Stimulated activated CD4-positive, alpha-beta T cell treated with anti-CD3 and anti-CD28 coated beads, Interleukin-1b, Interleukin-23, amount 100 ng/mL, for 1 hour (primary cell): ENCODE measurements at places on chromosomes 7 and 10.

DNA sequence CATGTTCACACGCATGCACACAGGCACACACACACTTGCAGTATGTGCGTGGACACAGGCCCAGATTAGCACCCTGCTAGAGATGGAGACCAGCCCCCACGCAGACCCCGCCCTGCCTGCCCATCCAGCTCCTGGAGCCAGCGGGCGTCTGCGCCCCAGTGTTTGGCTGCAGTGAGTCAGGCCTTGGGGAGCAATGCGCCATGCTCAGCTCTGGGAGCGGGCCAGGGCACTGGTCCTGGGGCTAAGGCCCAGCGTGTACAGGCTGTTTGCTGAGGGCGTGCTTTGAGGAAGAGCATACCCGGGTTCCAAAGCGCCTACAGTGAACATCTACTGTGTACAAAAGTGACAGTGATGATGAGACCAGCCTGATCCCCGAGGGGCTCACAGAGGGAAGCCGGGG is 16.0 kb upstream of the ELFN1 start:
- DNase-seq = no peak

- DNase-seq = no peak
These were observed 797.2 kb downstream of the TNS3 start for GRCh38 chr7:46784732-46785131.

DNA sequence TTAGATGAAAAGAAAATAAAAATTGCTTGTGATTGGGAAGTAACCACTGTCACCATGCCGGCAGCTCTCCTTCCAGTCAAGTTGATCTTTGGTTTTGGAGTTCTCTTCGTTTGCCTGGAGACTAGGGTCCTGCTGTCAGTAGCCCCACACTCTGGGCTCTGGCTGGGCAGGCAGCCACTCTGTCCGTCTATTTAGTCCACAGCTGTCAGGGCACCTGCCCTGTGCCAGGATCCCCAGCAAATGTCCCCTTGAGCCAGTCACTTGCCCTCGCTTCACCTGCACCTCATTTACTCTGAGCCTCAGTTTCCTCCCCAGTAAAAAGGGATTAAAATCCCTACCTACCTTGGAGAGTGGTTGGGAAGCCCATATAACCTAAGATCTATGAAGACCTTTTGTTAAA is 55.5 kb downstream of the PAX2 start:
- no peak for DNase-seq

- DNase-seq = no peak
These were observed 7.0 kb downstream of the TNKS2 start for GRCh38 chr10:91805110-91805838.

DNA sequence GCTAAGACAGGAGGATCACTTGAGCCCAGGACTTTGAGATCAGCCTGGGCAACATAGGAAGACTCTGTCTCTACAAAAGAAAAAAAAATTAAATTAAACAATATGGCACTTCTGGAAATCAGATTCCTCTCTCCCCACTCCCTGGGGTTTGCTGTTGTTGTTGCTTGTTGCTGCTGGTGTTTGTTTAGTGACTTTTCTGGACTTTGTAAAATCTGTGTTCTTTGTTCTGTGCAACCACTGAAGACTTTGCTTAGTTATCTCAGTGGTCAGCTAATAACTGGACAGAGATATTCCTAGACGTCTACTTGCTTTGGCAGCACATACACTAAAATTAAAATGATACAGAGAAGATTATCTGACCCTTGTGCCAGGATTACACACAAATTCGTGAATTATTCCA is 10.3 kb upstream of the WIPI2 start:
- DNase-seq = no peak

- no peak for DNase-seq
These were observed 13.4 kb downstream of the SCIN start for GRCh38 chr7:12583922-12584321.

GRCh38 chr7:15084368-15084767 is 181.8 kb upstream of the DGKB start:
- no peak for DNase-seq

DNA sequence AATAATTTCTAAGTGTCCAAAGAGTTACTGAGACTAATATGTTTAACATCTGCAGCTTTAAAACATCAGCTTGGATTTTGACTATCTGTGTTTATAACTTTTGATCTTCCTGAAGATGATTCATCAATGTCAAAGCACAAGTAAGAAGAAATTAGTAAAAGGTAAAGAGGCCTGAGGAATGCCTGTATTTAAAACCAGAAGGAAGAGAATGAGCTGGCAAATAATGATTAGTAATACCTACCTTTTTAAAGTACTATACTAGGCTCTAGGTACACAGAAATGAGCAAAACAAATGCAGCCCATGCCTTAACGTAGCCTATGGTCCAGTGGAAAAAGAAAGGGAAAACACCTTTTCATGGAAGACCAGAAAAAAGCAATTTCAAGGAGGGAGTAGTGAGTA is 158.0 kb downstream of the KCND2 start:
- no peak for DNase-seq

DNA sequence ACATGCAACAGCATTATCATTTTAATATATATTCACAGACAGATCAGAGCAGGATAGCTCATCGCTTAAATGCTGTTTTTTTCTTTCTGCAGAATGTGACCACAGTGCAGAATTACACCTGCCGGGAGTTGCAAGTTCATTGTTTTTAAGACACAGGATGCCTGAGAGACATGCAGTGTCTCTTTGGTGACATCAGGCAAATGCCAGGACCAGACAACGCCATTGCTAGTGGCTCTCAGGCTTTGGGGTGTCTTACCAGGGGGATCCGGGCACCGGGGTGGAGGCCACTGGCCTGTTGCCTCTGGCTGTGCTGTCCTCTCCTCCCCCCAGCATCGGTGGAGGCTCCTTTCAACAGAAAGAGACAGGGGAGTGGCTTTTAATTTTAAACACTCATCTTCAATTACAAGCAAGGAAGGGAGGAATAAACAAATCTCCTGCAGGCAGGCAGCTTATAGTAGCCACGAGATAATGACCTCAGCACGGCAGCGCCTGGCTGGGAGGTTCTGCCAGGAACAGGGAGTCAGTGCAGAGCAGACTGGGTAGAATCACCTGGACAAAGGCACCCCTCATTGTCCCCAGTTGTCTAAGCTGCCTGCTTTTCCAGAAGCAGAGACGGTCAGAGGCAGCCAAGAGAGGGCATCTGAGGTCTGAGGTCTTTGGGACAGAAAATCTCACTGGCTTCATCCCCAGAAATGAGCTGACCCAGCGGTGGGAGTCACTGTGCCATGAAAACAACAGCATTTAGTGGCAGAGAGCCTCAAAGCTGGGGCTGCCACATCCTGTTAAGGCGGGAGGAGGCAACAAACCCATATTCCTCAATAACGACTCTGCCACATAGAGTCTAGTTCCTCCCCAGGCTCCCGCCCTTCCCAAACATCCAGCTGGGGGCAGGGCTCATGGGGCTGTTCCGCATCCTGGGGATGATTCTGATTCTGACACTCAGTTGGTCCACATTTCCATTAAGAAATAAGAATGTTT is 148.4 kb downstream of the TCERG1L start:
- no peak for DNase-seq

- DNase-seq = no peak
These were observed 741 bp downstream of the GPR85 start for GRCh38 chr7:113085781-113086390.

- DNase-seq = no peak
These were observed 14.1 kb upstream of the TNPO3 start for GRCh38 chr7:129069021-129069420.

GRCh38 chr10:53440601-53441000 is 668.0 kb upstream of the MBL2 start:
- no peak for DNase-seq

- no peak for DNase-seq
These were observed 339.0 kb downstream of the RNLS start for GRCh38 chr10:88243836-88244730.

DNA sequence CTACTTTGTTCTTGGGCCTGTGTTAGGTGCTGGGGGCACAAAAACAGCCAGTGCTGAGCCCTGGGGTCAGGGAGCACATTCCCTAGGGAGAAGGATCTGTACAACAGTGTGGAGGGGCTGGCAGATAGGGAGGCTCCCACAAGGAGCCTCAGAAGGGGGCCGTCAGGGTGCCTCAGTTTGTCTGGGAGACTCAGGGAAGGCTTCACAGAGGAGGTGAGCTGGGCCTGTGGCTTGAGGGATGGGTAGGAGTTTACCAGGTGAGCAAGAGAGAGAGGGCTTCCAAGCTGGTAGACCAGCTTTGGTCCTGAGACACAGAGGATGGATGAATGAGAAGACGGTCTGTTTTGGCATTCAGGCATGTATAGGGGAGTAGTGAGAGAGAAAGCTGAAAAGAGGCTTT is 52.1 kb downstream of the CAMK1D start:
- no peak for DNase-seq

DNA sequence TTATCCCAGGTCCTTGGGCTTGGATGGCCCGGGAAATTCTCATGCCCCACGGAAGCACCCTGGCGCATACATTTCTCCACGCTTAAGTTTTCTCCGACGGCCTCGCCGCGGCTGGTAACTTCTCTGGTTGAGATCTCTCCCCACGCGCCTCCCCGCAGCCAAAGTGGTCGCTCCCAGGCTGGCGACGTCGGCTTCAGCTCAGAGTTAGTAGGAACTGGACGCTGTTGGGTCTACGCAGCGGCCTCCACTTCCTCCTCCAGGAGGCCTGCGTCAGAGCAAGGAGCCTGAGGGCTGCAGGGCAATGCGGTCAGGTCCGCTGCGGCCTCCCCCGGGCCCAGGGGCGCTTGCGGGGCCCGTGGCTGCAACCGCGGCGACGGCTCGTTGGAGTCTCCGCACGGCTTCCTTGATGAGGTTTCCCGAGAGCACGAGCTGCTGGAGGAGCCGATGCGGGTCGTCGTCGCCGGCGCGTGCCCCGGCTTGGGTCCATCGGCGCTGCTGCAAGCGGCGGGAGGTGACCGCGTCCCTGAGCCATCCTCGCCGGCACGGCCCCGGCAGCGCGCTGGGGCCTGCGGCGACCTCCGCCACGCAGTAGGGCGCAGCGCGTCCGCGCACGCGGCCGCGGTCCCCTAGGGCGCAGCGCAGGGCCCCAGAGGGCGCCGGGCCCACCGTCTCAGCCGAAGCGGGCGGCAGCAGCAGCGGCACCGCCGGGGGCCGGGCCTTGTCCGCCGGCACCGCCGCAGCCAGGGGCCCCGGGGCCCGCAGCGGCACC is 744 bp downstream of the FRAT2 start:
- no peak for DNase-seq

DNA sequence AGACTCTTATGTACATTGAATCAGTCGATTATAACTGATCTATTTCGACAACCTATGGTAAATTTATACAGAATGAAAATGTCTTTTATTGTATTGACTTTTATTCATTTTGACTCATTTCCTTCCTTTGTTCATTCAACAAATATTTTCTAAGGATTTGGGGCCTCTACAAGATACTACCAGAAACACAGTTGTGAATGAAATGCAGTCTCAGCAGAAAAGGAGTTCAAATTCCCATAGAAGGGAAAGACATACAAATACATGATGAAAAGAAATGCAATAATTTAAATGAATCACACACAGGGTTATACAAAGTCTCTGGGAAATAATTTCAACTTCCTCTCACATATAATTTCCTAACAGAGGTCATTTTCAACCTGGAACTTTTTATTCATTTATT is 134.0 kb upstream of the SEMA3A start:
- no peak for DNase-seq

- DNase-seq = no peak
These were observed 866.5 kb upstream of the GHITM start for GRCh38 chr10:83272666-83273434.

GRCh38 chr10:96912405-96912804 is 80.3 kb downstream of the LCOR start:
- no peak for DNase-seq

DNA sequence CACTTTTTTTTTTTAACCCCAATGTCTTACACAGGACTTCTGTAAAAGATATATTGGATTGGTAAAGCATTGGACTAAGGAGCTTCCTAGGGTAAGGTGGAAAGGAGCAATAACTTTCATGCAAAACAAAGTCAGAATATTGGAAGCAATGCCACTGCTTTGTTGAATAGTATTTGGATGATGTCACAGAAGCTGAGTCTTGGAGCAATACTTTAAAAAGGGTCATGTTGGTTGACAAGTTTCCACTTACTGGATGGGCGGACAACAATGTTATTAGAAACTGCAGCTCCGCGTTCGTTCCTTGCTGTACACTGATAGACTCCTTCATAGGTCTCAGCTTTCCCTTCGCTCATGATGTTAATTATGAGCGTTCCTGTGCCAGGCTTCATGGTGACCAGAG is 101.9 kb upstream of the LAMB4 start:
- no peak for DNase-seq

DNA sequence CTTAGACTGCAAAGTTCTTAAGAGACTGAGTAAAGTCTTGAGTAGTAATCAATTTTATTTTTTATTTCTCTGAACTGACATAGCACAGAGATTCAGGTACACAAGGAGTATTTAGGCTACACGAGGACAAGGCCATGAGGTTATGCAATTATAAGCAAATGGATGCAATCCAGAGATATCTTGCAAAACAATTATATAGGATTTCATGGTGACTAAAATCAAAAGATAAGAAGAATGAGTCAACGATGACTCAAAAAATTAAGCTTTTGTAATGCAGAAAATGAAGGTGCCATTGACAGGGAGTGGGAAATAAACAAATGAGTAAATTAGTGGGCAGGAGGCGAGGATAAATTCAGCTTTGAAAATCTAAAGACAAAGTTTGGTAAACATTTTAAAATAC is 66.7 kb upstream of the MYO3A start:
- no peak for DNase-seq

GRCh38 chr10:133357285-133358161 is at the start of gene FUOM:
Gene FUOM (minus strand): TSS chr10:133358019. CDS start chr10:133358007, 12 bp downstream.
- peak; percentile 41 for DNase-seq

GRCh38 chr10:7038416-7038815 is 372.4 kb downstream of the SFMBT2 start:
- DNase-seq = no peak

DNA sequence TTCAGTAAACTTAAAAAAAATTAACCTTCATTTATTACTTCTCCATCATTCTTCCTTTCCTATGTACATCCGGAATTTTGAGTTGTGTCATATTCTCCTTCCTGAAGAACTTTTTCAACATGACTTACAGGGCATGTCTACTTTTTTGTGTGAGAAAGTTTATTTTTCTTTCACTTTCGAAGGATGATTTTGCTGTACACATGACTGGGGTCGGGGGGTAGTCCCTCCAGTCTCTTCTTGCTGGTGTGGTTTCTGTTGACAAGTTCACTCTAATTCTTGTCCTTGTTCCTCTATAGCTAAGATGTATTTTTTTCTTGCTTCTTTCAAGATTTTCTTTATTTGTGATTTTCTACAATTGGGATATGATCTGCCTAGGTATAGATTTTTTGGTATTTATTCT is 55.8 kb downstream of the INPP5A start:
- no peak for DNase-seq

GRCh38 chr10:132113766-132114365 is 48.1 kb downstream of the JAKMIP3 start:
- DNase-seq = no peak

- no peak for DNase-seq
These were observed 54.4 kb downstream of the CPED1 start for GRCh38 chr7:121042899-121043298.

DNA sequence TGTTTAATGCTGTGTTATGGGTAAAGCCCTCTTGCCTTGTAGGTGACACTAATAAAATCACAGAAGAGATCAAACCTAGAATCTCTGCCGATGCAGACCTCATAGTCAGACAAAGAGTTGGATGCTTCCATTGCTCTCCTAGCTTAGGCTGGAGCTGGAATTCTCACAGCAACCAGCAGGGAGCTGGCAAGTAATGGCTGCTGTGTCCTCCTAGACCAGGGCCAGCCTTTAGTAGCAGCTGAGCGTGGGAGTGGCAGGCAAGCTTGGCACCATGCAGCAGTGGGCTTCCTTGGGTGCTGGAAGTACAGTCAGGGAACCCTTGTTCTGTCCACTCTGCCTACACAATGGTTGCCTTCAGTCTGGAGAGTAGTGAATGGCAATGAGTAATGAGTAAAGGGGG is 598.3 kb upstream of the GALNT17 start:
- no peak for DNase-seq

- DNase-seq = no peak
These were observed 283.4 kb upstream of the FZD8 start for GRCh38 chr10:35925493-35925892.
